Nucleus accumbens (tissue), 56 donors: ENCODE measurements at places on chromosomes 1 and 21.

- DNase-seq: no peak
Measured at GRCh38 chr1:61253059-61253735, 170.8 kb downstream of the NFIA start.

- no peak for DNase-seq
Measured at GRCh38 chr1:214028095-214028494, 40.3 kb downstream of the PROX1 start.

DNA sequence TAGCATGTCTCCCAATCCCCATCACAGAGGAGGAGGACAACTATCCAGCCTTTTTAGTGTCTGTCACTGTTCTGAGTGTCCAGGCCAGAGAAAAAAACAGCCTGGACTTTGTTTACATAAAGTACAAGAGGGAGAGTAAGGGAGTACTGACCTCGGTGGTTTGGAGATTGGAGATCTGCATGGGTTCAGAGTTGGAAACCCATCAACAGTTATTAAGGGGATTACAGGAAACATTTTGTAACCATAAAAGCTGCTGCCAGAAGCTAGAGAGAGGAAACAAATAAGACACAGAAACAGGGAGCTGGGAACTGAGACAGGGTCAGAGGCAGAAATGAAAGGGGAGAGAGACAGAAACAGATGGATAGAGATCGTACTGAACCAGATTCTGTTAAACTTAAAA is 131.5 kb upstream of the CTTNBP2NL start:
- no peak for DNase-seq

GRCh38 chr1:230690101-230690500 is 23.8 kb downstream of the AGT start:
- no peak for DNase-seq

DNA sequence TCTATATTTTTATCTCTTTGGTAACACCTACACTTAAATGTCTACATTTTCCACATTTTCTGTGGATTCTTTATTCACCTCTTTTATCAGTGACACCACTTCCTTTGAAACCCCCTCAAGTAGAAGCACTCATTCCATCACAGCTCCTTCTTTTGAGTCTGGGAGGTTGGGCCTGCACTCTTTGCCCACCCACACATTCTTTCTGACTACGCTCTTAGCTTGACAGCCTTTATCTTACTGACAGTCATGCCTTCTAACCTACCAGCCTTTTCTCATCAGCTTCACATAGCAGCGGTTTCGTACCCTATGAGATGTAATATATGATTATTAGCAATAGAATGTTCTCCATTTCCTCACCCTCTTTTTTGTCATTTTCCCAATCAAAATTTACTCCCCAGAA is 151.9 kb downstream of the TNFSF18 start:
- DNase-seq: no peak

GRCh38 chr1:28208818-28209441 is 23.9 kb downstream of the DNAJC8 start:
- peak; percentile 22 for DNase-seq

- DNase-seq: no peak
Measured at GRCh38 chr1:13948888-13949391, 249.0 kb downstream of the PRDM2 start.

GRCh38 chr1:203305809-203306088 is 430 bp downstream of the BTG2 start:
- DNase-seq: no peak

GRCh38 chr1:20873311-20873710 is 86.2 kb upstream of the HP1BP3 start:
- DNase-seq: no peak

DNA sequence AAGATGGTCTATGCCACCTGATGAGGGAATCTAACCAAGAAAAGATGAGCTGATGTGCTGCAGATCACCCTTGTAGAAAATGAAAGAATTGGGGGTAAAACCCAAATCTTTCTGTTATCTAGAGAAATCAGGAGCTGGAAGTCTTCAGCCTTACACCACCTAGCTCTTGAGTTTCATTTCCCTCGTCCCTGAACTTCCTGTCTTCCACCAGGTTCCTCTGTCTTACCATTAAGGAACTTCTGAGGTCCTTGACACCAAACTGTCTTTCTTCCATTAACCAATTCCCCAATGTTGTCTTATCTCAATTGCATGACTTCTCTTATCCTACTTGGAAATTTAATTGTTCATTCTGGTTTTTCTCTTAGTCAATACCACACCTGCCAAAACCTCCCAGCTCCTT is 31.5 kb downstream of the LPAR3 start:
- DNase-seq: no peak

- DNase-seq: no peak
Measured at GRCh38 chr21:33401630-33401992, 1.6 kb upstream of the IFNGR2 start.

DNA sequence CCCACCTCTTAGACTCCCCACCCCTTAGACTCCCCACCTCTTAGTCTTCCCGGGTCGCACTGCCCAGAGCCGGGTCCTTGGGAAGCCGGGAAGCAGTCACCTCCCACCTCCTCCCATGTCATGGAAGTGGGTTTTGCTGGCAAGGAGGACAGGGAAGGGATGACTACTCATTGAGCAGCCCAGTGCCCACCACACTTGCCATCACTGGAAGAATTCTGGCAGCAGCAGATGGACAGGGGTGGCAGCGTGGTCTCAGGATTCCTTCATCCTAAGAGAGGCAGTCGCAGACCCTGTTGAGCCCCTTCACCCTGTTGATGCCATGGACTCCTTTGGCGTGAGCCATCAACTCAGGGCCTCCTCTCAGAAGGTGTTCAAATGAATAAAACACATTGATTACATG is 140.8 kb downstream of the PGBD5 start:
- DNase-seq: no peak

DNA sequence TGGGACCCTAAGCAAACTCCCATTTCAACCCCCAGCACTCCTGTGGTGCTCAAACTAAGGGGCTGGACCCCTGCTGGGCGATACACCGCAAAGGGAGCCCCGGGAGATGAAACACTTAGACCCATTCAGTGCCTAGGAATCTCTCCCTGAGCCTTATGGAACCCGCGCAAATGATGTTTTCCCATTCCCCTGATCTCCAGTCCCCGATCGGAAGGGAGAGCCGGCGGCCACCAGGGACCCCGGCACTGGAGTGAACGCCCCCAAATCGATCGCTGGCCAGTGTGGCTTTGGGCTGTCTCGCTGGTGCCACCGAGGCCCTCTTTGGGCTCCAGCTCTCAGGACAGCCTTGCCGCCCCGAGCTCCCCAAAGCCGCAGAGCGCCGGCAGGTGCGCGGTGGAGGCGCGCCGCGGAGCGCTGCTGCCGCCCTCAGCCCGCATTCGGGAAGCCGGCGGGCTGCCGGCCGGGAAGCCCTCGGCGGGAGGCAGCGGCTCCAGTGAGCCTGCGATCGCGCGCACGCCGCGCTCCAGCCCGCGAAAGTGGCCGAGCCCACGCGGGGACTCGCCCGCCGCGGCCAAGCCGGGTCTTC is 1.1 kb downstream of the PLXNA2 start:
- no peak for DNase-seq

GRCh38 chr21:25895565-25896205 is 160.9 kb downstream of the GABPA start:
- peak; percentile 18 for DNase-seq

DNA sequence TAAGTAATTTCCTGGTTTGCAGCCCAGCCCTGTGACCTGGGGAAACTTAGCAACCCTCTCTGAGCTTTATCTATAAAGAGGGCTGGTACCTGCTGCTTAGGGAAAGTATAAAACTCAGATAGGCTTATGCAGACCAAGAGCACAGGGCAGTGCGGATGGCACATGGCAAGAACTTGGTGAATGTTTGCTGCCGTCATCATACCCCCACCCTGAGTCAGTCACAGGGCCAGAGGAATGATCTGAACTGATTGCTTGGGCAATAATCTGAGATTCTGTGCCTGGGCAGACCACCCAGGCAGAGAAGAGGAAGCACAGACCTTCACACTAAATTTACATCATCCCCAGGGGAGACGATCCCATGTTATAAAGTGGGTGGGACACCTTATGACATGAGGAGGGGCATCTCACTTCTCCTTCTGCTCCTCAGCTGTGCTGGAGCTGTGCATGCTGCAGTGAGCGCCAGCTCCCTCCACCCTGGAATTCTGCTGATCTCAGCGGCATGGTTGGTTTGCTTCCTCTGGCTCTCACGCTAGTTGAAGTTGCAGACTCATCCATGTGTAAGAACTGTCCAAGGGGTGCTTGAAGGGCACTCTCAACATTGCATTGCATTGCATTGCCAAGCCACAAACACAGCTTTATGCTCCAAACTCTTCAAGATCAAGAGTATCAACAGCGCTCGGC is 197.1 kb downstream of the AJAP1 start:
- DNase-seq: no peak

- no peak for DNase-seq
Measured at GRCh38 chr1:161427733-161428516, 60.2 kb upstream of the CFAP126 start.

DNA sequence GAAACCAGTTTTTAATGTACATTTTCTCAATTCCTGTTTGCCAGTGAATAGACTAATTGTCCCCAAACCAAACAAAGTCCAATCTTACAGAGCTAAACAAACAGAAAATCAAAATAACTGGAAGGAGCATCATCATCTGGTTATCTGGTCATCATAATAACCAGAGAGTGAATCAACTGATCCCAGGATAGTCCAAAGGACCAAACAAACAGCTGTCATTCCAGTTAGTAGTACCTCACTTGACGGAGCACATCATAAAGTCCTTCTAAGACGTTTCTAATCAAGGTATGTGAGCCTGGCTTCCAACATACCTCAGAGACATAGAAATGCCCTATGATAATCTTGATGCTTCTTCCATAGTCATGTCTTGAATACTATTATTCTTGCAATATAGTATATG is 240.5 kb downstream of the LTN1 start:
- no peak for DNase-seq

DNA sequence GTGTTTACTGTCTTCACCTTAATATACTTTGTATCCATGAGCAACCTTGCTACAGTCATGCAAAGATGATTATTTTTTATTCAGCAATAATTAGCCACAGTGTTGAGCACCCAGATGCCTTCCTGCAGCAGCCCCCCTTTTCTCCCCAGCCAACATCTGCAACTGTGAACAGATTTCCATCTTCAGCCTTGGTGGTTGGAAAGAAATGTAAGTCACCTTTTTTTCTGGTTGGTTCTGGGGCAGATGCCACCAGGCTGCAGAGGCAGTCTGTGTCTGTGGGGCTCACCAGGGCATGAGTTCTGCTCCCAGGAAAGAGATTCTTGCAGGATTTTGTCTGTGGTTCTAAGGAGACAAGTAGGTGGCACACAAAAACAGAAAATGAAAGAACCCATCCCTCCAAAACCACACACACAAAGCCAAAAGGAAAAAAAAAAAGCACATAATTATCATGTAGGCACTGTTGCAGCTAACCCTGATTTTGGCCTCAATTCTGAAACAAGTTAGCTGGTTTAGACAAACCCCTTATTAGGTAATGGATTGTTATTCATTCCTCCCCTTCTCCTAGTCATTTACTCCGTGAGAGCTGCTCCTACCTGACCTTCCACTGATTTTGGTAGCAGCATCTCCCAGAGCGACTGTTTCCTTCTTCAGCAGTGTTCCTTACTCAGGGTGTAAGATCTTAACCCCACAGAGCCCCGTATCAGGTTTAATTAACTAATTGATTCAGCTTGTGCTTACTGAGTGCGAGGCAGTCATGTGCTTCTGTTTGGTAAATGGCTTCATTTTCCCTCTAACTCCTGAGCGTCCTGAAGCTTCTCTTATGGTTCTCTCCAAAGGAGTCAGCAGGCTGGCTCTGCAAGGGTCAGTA is 36.5 kb downstream of the GALNT2 start:
- DNase-seq: no peak

- no peak for DNase-seq
Measured at GRCh38 chr1:41277371-41277975, 35.4 kb upstream of the SCMH1 start.

DNA sequence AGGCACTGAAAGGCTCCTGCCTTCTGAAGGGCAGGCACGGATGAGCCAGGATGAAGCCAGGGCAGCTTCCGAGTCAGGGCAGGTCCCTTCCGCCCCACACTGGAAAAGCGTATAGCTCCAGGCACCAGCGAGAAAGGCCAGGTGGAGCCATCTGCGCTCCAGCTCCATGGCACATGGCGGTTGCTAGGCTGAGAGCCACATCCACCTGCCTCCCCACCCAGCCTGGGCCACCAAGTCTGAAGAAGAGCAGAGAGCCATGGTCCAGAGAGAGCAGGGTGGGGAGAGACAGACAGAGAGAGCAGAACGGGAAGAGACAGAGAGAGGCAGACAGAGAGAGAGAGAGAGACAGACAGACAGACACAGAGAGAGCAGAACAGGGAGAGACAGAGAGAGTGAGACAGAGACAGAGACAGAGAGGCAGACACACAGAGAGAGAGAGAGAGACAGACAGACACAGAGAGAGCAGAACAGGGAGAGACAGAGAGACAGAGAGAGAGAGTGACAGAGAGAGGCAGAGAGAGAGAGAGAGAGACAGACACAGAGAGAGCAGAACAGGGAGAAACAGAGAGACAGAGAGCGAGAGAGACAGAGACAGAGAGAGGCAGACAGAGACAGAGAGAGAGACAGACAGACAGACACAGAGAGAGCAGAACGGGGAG is 5.2 kb downstream of the FNDC10 start:
- DNase-seq: no peak

DNA sequence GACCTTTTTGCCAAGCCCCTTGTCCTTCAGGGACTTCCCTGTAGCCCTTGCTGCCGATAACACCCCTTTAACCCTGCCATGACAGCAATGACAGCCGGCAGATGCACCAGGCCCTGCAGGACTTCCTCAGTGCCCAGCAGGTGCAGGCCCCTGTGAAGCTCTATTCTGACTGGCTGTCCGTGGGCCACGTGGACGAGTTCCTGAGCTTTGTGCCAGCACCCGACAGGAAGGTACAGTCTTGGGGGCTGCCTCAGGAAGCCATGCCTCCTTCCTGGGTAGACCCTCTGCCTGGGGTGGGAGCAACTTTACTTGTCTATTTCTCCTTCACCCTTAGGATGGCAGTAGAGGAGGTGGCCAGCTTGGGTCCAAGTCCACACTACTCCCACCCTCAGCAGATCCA is 16.1 kb upstream of the PADI6 start:
- DNase-seq: no peak

GRCh38 chr1:50414853-50415234 is 8.4 kb downstream of the DMRTA2 start:
- DNase-seq: no peak

DNA sequence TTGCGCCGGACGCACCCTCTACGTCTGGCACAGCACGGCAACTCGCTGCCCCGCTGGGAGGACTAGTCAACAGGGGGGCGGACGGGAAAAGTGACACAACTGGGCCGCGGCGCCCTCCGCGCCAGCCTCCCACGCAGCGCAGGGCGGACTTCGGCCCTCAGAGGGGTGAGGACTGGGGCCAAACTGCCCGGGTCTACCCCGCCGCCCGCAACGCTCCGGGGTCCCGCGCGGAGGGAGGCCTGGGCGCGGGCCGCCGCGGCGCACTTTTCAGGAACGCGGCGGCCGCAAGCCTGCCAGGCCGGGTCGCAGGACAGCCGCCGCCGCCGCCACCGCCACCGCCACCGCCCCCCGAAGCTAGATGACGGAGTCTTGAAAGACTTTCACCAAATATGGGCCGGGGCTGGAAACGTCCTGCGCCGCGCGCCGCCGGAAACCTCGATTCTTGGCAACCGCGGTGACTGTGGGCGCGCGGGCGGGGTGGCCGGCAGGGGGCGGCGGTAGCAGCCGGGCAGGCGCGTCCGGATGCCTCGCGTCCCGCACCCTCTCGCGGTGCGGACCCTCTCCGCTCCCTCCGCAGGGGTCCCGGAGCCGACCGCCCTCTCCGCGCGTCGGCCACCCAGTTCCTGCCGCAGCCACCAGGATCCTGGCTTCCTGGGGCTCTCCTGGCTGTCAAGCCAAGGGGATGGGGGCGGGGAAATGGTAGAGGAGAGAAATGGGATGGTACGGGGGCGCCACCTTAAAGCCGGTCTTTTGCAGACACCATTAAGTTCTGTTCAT is 3.7 kb upstream of the CCN1 start:
- peak; percentile 42 for DNase-seq

- no peak for DNase-seq
Measured at GRCh38 chr1:172662464-172663109, 3.7 kb downstream of the FASLG start.
